ENCODE measurements at places on chromosomes 11 and 22.

DNA sequence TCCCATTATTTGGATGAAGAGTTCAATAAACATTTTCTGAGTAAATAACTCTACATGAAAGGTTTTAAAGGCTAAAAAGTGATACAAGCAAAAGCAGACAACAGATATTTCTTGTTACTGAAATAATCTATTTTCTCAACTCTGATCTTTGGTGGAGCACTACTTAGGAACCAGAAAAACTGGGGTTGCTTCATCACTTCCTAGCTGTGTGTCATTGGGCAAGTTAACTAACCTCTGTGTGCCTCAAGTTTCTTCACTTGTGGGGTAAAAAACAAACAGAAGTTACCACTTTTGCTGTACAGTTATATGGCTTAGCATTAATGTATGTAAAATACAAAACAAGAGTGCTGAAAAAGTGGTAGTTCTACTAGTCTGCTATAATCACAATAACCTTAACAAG, 5.6 kb downstream of the MAPK1 start:
- peak; percentile 23 for DNase-seq

DNA sequence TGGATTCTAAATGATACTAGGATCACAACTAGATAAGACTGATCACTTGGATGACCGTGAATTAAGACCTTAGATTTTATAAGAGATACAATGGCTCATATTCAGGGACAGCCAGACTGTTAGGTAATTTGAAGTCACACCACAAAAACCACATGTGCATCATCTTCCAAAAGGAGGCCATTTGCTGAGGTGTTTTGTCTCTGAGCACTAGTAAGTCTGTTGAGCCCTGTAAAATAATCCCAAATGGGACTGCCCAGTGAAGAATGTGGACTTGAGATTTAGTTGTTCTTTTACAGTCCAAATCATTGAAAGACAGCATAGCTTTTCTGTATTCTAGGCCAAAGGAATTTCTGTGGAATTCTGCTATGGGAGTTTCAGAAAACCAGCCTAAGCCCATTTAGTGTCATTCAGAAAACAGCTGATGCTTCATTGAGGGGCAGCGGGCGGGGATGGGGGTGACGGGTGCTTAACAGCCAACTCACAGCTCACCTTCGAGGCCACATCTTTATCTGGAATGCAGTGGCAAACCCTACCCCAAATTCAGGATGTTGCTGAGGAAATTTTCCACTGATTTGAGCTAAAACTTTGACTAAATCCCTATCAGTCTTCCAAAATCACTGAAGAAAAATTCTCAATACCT, 80.1 kb upstream of the BIRC3 start:
- no peak for DNase-seq

DNA sequence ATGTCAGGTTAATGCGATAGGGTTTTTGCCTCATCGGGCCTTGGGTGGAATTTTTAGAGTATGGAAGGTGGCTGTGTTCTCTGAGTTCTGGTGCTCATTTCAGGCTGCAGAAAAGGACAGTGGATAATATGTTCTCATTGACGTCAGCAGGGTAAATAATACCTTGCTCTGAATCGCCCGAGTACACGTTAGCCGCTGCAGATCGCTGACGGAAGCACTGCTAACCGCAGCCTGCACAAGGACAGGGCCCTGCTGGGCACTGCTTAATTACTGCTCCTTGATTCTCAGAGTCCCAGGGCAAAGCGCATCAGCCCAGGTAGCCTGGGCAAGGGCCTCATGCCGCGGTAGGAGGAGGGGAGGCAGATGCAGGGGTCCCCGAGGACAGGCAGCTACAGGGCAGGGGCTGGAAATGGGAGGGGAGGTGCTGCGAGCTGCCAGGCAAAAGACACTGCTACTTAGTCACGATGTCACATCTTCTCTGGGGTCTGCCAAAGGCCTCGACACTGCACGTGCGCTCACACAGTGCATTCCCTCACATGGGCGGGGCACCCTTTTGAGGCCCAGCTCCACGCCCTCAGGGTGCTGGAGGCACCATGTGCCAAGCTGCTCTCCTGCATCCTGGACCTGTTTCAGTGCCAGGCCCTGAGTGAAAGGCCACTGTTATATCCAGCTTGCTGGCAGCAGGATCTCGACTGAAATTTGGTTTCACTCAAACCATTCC, 35.2 kb downstream of the PPP2R1B start:
- no peak for DNase-seq

DNA sequence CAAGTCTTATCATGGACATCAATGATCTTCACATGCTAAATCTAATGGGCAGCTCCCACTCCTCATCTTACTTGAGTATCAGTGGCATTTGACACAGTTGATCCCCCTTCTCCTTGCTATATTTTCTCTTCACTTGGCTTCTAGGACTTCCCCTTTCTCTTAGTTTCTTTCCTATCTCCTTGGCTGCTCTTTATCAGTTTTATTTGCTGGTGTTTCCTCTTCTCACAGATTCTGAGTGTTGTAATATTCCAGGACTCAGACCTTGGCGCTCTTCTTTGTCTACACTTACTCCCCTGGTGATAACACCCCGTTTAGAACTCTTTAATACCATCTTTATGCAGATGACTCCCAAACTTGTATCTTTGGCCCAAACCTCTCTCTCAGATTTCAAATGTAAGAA, 33.9 kb upstream of the RASSF10 start:
- DNase-seq, result no peak

DNA sequence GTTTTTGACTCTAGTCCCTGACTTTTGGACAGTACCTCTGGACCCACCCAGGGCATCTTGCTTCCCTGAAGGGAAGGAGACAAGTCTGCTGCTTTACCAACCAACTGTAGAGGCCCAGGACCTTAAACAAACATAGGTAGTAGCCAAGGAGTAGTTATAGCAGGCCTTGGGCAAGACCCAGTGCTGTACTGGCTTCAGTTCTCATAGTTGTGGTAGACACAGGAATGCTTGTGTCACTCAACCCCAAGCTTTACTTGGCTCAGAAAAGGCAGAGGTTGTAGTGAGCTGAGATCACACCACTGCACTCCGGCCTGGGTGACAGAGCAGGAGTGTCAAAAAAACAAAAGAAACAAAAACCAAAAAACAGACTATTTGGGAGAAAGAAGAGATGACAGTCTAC, 21.3 kb upstream of the OR52M1 start:
- no peak for DNase-seq

DNA sequence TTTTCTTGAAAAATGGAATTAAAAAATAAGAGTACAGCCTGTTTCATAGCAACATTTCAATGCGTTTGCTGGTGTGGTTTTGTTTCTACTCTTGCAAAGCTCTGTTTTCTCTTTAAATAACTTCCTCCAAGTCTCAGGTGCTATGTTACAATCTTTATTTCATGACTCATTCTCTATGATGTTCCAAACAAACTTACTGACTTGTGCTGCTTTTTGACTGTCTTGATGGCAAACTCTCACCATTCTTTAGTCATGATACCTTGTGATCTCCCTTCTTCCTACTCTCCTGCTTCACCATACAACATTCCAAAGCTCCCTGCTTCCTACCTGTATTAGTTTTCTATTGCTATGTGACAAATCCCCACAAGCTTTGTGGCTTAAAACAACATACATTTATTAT, 166.1 kb downstream of the C11orf91 start:
- DNase-seq, result no peak

GRCh38 chr22:48738204-48738980, 1089.3 kb downstream of the BRD1 start:
- DNase-seq, result no peak

- no peak for DNase-seq
Measured at GRCh38 chr11:99019696-99020095, 1.1 kb upstream of the CNTN5 start.

- no peak for DNase-seq
Measured at GRCh38 chr11:103963648-103964047, 72.8 kb upstream of the DDI1 start.

All from CD4-positive, alpha-beta T cell treated with Interleukin-4 for 4 hours (primary cell).